ENCODE measurements at places on chromosomes 1 and 21.

DNA sequence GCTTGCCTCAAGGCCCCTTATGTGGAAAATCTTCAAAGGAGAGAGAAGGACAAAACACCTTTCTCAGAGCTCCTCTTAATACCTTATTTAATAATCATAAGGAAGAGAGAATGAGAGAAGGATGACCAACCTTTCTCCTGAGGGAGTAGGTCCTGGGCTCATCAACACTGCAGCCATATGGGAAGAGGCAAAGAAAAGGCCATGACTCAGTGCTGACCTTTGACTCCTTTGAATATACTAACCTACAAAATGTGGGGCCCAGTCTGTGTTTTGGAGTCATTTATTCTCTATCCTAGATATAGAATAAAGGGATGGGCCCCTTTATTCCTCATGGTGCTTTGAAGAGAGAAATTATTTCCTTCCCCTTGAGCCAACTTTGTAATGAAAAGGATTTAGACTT, 38.3 kb downstream of the CAMSAP2 start:
- no peak for DNase-seq

- no peak for DNase-seq
Observed at GRCh38 chr21:40186045-40186444, 318.8 kb downstream of the PCP4 start.

DNA sequence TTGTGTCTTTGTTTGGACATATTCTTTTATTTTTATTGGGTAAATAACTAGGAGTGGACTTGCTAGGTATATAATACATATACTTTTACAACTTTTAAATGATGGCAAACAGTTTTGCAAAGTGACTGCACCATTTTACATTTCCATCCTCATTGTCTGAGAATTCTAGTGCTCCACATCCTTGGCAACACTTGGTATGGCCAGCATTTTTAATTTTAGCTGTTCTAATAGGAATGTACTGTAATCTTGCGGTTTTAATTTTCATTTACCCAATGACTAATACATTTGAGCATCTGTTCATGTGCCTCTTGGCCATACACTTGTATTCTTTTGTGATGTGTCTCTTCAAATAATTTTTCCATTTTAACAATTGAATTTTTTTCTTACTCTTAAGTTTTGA, 37.0 kb upstream of the ATP6V1G3 start:
- DNase-seq, result no peak

- DNase-seq, result no peak
Observed at GRCh38 chr21:36105327-36105842, 29.5 kb upstream of the CBR3 start.

DNA sequence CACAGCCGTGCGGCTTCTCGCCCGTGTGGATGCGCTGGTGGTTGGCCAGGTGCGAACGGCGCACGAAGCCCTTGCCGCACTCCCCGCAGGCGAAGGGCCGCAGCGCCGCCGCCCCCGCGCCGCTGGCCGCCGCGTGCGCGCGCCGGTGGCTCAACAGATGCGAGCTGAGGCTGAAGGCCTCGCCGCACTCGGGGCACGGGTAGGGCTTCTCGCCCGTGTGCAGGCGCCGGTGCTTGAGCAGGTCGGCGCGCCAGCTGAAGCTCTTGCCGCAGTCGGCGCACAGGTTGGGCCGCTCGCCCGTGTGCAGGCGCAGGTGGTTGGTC, 24.9 kb downstream of the ZNF697 start:
- no peak for DNase-seq

DNA sequence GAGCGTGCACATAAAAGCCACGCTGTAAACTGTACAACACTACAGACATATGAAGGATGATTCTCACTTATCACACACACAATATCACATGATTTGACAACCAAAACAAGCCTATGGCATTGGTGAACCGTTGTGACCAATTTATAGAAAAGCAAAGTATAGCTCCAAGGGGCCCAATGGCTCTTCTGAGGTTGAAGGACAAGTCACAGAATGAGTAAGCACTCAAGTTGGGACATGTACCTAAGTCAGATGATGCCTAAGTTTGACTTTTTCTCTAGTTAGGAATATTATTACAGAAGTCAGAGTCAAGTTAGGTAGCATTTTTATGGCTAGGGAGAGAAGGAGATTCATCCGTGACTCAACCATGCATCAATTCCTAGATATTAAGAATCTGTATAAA, 45.7 kb downstream of the PLPP3 start:
- no peak for DNase-seq

GRCh38 chr1:212608959-212609700, 569 bp downstream of the ATF3 start:
- peak; percentile 66 for DNase-seq

DNA sequence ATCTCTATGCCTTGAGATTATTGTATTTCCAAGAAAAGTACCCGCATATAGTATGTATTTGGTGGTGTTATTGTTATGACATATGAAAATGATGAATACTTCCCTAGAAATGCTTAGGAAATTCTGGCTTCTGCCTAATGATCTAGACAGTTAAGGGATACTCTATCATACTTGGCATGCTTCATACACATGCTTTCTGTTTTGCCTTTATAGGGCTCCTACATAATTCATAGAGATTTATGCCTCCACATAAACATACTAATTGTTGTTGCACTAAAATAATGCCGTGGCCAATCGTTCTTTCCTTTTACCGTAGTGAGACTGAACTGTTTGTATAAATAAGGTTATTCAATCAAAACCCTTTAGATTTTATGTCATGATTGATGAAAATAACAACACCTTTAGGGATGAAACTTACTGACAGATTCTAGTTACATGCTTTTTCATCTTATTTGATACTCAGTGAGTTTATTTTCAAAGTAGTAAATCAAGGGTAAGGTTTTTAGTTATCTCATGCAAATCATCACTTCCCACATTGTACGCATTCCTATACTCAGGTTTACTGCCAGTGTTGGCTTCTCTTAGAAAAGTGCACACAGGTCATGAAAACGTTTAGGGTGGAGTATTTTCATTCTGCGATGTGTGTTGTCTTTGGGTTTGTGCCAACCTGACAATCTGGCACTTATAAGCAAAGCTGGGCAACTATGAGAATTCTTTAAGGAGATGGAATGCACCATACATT, 40.5 kb upstream of the SCYL3 start:
- no peak for DNase-seq

DNA sequence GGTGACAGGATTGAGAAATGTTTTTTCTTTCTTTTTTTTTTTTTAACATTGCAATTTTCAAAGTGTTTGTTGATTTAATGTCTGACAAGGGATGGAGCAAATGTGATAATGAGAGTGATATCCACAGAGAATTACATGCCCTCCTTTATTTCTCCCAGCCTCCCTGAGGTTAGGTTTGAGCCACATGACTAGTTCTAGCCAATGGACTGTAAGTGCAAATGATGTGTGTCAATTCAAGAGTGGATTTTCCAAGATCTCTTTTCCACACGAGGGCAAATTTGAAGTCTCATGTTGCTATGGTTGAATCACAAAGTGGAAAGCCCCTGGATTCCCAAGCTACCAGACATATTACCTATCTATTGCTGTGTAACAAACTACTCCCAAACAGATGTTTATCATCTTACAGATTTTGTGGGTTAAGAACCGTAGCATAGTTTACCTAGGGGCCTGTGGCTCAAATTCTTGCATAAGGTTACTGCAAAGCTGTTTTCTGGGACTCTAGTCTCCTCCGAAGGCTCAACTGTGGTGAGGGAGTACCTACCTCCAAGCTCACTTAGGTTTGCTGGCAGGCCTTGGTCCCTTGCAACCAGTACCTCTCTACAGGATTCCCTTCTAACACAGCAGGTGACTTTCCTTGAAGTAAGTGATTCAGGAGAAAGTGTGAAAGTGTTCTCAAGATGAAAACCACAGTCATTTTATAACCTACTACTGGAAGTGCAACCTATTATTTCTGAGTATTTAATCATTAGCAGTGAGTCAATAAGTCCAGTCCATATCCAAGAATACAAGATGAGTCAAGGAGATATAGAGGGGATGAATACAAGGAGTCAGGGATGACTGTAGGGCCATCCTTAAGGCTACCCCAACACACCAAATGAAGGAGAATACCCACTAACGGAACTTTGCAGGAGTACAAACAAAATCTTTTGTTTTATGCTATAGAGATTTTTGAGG, 533.6 kb downstream of the PTPRC start:
- DNase-seq, result no peak

Measured in stimulated activated naive CD8-positive, alpha-beta T cell treated with anti-CD3 and anti-CD28 coated beads, Interleukin-15, Interleukin-2, amounts not matched to agents 100 U/mL and 50 U/mL, for 24 hours (primary cell).